ENCODE measurements at places on chromosomes 12 and 14.

GRCh38 chr12:86748894-86749293 is 492.7 kb upstream of the MGAT4C start:
- DNase-seq = no peak

GRCh38 chr14:75562089-75562488 is 16.3 kb upstream of the FLVCR2 start:
- DNase-seq = no peak

DNA sequence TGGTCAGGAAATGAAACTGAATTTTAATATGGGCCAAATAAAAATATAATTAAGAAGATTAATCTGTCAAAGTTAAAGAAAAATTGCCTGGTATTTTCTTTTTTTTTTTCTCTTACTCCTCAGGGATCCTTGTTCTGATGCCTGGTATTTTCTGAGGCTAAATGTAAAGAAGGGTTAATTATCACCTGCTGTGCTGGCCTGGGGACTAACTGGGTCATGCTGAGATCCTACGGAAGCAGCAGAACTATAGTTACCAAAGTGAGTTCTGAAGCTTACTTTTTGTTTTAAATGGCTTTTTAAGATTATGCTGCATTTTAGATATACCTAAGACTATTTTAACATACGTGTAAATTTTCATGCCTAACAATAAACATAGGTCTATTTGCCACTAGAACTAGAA is 23.3 kb downstream of the ZC2HC1C start:
- DNase-seq = no peak

- no peak for DNase-seq
Measured at GRCh38 chr12:68998041-68998440, 65.1 kb upstream of the CPM start.

GRCh38 chr14:100530270-100531072 is 56.7 kb downstream of the BEGAIN start:
- no peak for DNase-seq

- DNase-seq = no peak
Measured at GRCh38 chr12:53712059-53712643, 15.1 kb downstream of the CALCOCO1 start.

- no peak for DNase-seq
Measured at GRCh38 chr12:47876440-47876960, 28.3 kb downstream of the VDR start.

DNA sequence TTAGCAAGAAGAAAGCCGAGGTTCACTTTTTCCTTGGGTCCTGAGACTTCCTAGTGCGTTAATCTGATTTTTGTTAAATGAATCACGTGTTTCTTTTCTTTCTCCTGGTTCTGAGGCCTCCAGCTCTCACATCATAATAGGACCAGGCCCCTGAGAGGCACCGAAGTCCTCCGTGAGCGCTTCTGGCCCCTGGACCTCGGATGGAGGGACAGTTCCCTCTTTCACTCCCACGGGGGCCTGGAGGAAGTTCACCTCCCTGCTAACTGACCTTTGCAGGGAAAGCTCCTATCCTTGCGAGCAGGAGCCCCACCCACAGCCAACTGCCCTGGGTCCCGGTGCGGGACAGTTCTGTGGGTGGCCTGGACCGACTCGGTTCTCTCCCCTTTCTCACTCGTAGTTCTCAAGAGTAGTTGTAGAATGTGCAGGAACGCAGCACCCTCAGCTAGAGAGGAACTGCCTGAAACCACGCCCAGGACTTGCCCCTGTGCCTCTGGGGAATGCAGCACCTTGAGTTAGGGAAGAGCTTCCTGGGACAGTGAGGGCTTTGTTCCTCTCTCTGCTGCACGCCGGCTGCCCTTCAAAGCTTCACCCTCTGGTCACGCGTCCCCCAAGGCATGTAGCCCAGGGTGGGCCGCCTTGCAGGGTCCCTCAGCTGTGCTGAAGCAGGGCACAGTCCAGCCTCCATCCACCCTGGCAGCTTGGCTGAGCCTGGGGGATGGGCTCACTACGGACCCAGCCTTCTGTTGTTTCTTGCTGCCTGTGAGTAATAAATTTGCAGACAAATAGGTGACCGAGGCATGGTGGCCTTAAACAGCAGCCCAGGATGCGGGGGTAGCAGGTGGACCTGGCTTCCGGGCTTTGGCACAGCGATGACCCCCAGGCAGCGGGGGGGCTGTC is 264.6 kb downstream of the ADGRD1 start:
- peak; percentile 60 for DNase-seq

GRCh38 chr14:92565040-92565717 is 51.6 kb downstream of the RIN3 start:
- DNase-seq = no peak

DNA sequence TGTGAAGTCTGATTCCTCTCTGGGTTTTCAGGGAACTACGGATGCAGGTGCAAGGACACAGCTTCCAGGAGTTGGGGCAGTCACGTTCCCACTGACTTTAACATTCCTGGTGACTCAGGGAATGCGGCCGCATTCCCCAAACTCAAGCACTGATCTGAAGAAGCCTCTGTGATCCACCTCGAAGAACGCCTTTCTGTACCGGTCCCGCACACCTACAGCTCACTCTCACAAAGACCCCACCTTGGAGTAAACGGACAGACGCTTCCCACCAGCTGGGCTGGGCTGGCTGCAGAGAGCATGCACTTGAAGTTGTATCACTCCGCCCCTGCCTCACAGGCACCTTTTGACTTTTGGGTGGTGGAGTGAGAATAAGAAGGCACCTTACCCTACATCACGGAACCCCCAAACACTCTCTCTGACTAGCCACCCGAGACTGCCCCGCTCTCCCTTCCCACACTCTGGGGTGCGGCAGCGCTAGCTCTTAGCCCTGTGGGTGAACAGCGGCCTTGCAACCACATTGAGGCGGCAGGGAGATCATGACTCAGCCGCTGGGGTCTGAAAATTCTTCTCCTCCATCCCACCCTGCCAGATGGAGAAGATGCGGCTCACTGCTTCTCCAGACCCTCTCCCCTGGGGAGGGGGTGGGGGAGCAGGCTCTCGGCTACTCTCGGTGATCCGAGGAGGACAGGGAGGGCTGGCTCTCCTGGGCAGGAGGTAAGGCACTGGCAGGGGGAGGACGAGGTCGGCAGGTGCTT is 23.7 kb upstream of the HDAC7 start:
- DNase-seq = peak; percentile 62

- DNase-seq = no peak
Measured at GRCh38 chr14:96051231-96051630, 12.1 kb downstream of the C14orf132 start.

- DNase-seq = no peak
Measured at GRCh38 chr12:113573148-113573547, 101.5 kb upstream of the LHX5 start.

GRCh38 chr12:68304626-68305025 is 27.5 kb downstream of the MDM1 start:
- no peak for DNase-seq

- DNase-seq = no peak
Measured at GRCh38 chr12:100698518-100698917, 96.1 kb upstream of the ANO4 start.

DNA sequence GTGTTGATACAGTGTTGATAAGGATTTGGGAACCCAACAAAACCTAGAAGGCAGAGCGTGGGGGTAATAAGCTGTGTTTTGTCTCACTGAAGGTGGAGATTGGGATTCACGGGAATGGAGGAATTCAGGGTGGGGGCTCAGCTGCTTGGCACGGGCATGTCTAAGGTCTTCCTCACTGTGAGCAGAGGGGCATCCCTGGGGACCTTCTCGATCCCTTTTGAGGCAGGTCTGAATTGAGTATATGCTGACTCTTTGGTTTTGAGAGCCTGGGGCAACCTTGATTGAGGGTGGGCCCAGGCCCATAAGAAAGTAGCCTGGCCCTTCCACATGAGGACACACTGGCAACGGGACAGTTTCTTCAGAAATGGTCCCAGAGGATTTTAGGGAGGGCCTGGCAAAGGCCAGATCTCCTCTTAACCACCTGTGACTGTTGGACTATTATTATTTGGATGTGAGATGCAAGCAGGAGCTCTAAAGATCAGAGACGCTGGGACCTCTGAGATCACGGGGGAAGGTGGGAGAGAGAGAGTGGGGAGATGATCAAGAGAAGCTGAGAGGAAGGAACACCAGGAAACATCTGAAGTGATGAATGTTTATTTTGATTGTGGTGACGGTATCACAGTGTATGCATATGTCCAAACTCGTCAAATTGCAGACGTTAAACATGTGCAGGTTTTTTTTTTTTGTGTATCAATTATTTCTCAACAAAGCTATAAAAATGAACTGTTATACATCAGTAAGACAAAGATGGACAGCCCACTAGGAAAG is 48.4 kb downstream of the SMIM41 start:
- no peak for DNase-seq

DNA sequence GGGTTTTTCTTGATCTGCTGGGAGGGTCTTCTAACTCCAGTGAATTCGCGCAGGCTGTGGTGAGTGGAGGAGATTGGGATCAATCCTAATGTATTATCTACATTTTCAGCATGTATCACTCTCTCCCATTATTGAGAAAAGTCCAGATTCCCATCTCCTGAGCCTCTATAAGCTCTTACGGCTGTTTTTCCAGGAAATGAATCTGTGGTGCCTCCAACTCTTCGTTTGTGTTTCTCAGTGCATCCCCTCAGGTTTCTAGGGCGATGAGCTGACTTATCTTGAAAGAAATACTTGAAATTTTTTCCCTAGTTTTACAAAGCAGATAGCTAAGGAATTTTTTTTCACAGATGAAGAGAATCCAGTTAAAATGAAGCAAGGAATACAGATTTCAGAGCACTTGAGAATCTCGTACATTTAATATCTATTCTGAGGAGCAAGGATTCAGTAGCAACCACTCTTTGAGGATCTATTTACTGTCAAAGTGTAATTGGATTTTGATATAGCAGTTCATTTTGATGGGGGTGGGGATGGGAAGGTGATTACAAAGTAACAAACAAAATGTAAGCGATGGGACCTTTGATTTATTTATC is 138.7 kb downstream of the BRMS1L start:
- no peak for DNase-seq

GRCh38 chr14:92783813-92784431 is 10.2 kb upstream of the GOLGA5 start:
- DNase-seq = peak; percentile 23
